ENCODE measurements at places on chromosomes 11 and 22. TPM values are rescaled to one million over a fixed set of nuclear protein-coding genes. Genes with fewer than 3 reads are reported as not detected.
A peak's percentile ranks its signal among the peaks of the same experiment; 100 is the strongest.

The LPXN gene
- 10.0 TPM for total RNA-seq

The GLYATL1 gene
- total RNA-seq = 0.72 TPM

The MMP12 gene
- total RNA-seq = 11.7 TPM

The FZD4 gene
- 4.3 TPM for total RNA-seq

The APOA4 gene
- total RNA-seq = not detected

The KRTAP5-1 gene
- total RNA-seq = not detected

The FOLR1 gene
- 0.59 TPM for total RNA-seq

The TTC28 gene
- total RNA-seq = 6.6 TPM

The TSSC4 gene
- total RNA-seq = 59.0 TPM

The RASSF10 gene
- total RNA-seq = 4.7 TPM

The FAT3 gene
- 0.96 TPM for total RNA-seq

The GAS2L1 gene
- 41.1 TPM for total RNA-seq

The MAP6 gene
- 2.6 TPM for total RNA-seq

The C11orf87 gene
- total RNA-seq = not detected

The OR4A16 gene
- not detected for total RNA-seq

DNA sequence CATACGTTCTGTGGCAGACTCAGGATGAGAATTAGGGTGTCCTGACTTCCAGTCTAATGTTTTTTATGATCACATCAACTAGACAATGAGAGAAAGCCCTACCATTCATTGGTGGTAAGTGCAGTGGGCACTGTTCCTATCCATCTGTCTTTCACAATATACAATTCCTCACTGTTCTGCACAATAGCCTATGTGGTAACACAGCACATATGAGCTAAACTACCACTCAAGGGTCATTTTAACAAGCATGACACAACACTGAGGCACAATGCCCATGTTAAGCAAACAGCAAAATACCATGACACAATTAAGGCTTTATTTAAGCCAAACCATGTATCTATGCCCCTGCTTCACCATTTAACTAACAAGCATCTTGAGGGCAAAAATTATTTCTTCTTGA lies 52.3 kb downstream of the SIK3 start:
- no peak for DNase-seq

DNA sequence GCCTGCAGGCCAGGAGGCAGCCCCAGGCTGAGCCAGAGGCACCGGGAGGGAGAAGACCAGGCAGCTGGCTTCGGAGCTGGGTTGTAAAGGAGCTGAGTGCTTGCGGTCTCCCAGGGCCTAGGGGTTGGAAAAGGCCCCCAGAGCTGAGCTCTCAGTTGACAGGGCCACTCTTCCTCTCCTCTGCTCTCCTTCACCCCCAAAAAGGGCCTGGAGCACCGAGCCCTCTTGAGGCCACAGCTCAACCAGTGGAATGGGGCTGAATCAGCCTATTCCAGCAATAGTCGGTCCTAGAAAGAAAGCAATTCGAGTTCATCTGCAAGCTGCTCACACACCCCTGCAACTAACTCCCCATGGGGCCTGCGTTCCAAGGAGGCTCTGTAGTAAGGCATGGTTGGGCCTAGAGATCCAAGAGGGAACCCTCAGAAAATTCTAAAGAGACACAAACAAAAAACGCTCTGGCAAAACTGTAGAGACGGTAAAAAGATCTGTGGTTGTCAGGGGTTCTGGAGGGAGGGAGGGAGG lies 205.0 kb downstream of the BUD13 start:
- no peak for DNase-seq

GRCh38 chr11:22115470-22116029 lies 77.3 kb upstream of the ANO5 start:
- DNase-seq = no peak

- DNase-seq = no peak
Observed at GRCh38 chr22:45884201-45885062, 92.5 kb downstream of the WNT7B start.

DNA sequence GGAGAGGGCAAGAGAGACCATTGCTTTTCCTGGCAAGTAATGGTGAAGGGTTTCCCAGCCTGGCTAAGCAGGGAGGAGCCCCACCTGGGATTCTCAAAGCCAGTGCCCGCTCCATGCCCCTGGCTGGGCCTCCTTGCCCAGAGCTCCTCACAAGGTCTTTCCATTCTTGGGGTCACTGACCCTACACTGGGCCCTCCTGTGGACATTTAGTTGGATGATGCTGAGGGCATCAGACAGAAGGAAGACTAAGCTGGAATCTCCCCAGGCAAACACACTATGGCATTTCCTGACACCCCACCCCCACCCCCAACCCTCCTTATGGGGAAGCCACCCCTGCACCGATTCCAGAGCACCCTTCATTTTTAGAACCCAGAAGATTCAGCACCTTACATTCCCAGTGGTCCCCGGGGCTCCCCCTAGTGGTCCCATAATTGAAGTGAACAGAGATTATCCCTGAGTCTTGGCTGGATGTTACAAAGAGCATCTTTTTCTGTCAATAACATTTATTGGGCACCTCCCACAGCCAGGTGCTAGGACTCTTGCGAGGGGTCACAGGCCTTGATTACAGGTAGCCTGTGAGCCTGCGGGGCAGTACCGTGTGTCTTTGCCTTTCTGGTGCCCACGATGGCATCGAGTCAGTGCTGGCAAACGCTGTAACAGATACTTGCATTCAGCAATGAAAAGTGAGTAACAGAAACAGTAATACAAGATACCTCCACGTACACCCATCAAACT lies 548.5 kb downstream of the BUD13 start:
- DNase-seq = peak; percentile 67

DNA sequence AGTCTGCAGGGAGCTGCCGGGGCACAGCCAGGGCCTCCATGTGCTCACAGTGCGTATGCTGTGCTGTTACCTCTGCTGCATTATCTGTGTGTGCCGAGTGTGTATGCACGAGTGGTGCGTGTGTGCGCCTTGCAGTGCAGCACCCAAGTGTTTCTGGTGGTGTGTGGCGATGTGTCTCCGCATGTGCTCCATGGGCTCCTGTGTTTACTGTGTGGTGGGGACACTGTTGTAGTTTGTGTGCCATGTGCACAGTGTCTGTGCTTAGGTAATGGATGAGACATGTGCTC lies 31.4 kb downstream of the KCNC1 start:
- no peak for DNase-seq

- DNase-seq = no peak
Observed at GRCh38 chr11:61691380-61692156, 11.4 kb downstream of the DAGLA start.

DNA sequence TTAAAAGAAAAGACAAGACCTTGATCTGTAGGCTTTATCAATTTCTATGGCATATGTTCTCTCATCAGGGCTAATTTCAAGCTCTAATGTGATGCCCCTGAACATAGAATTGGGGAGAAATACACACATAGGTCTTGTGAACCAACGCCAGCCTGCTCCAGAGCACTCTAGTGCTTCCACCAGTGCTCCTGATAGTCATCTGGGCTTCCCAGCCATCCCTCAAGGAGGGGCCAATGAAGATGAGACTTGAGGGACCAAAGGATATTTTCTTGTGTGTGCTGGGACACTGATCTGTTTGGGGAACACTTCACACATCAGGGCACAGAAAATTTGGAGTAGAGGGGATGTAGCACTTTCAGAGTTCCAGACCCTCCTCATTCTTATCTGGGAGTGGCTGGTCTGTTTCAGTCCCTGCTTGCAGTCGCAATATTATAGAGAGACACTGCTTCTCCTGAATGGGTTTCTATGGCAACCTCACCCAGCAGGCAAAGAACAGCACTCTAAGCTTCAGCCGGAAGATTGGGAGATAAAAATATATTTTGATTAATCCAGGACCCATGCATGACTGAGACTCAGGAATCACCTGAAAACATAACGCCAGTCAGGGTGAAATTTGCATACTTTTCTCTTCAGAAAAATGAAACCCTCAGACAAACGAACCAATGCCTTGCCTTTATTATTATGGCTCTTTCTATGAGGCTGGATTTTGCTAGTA lies 28.4 kb upstream of the SCN3B start:
- no peak for DNase-seq

- no peak for DNase-seq
Observed at GRCh38 chr22:36926309-36926708, 12.9 kb downstream of the CSF2RB start.

- DNase-seq = peak; percentile 65
Observed at GRCh38 chr11:61682093-61682732, 2.0 kb downstream of the DAGLA start.

- no peak for DNase-seq
Observed at GRCh38 chr22:29299136-29299900, 7.1 kb upstream of the GAS2L1 start.

GRCh38 chr11:88655656-88656055 lies 318.1 kb upstream of the CTSC start:
- DNase-seq = no peak

DNA sequence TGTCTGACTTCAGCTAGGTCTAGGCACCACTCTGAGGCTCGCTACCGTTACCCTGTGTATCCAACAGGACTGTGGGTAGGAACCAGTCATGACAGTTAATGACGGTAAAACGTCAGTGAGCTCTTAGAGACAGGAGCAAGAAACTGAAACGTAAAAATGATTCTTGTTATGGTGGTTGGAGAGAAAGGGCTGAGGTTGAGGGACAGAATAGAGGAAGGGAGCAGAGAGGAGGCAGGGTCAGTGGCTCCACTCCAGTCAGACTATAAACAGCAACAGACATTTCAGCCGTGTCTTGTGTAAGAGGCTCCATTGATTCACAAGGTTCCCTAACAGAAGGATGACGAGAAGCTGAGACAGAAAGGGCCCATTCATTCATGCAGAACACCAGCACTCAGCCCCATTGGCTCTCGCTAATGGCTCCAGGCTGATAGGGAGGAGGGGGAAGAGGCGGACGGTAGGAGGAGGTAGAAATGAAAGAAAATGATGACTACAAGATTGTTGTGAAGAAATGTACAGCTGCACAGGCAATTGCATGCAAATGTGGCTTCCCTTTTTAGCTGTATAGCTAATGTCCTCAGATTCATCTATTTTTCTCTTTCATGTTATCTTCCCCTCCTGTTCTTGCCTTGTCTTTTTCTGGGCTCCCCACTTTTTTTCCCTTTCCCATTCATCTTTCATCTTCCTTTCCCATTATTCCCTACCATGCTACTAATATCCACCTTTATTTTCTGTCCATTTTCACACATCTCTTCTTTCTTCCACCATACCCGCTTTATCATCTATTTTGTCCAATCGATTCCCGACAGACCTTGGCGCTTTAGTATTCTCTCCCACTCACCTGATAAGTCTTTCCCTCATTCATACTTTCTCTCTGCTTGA lies 34.3 kb downstream of the ETS1 start:
- no peak for DNase-seq

- DNase-seq = no peak
Observed at GRCh38 chr11:4546878-4547277, 1.9 kb downstream of the OR52M1 start.

GRCh38 chr22:19965771-19966709 lies 24.4 kb upstream of the TXNRD2 start:
- DNase-seq = no peak

DNA sequence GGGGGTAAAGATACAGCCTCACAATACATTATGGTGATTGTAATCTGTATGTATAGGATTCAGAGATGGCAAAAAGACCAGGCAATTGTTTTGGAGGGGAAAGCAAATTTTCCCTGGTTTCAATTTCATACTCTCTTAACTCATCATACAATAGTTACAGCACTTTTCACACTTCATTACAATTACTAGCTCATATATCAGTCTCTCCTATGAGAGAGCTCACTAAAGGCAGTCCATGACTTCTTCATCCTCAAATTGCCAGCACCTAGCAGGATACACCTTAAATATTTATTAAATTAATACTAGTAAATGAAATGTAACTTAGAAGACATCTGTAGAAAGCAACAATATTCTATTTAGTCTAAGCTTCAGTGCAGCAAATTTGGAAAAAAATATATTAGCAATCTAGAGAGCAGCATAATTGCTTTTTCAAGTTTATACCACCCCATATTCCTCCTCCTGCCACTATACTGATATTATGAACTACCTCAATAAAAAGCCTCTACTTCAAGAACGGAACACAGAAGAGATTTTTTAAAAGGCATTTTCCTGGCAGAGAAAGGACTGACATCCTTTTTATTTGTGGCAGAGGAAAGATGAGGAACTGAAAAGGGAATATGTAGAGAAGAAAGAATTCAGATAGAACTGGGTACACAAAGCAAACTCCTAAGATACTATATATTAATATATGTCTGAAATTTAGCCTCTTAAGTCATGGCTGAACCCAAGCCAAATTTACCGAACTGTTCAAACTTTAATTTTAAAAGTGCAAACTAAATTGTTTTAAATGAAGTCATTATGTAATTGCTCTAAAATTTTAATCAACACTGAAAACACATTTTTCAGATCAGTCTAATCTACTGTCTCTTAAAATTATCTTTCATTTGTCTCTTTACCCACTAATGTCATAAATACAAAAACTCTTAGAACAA lies 27.7 kb downstream of the PICALM start:
- DNase-seq = no peak

DNA sequence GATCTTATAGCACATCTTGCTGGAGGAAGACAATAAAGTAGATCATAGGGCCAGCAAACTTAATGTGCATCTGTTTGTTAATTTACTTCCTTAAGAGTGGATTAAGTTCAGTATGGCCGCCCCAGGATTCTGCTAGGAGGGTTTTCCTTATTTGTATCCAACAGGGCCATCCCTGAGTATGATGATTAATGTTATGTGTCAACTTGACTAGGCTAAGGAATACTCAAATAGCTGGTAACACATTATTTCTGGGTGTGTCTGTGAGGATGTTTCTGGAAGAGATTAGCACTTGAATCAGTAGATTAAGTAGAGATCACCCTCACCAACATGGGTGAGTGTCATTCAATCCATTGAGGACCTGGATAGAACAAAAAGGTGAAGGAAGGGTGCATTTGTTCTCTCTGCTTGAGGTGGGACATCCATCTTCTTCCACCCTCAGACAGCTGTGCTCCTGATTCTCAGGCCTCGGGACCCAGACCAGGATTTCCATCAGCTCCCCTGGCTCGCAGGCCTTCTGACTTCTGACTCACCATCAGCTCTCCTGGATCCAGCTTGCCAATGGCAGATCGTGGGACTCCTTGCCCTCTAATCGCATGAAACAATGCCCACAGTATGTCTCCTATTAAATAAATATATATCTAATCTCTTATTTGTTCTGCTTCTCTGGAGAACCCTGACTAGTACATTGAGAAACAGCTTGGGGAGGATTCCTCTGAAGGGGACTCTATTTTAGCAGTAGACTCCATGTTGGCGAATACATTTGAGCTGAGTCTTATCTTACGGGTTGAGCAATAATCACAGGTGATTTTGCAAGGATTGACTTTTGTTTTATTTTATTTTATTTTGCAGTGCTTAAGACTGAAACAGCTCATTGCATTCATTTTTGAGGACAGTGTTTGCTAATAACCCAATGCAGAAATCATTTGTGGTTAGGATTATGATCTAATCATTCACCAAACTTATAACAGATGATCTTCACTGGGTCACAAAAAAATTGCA lies 9.0 kb upstream of the ZBTB44 start:
- DNase-seq = no peak

DNA sequence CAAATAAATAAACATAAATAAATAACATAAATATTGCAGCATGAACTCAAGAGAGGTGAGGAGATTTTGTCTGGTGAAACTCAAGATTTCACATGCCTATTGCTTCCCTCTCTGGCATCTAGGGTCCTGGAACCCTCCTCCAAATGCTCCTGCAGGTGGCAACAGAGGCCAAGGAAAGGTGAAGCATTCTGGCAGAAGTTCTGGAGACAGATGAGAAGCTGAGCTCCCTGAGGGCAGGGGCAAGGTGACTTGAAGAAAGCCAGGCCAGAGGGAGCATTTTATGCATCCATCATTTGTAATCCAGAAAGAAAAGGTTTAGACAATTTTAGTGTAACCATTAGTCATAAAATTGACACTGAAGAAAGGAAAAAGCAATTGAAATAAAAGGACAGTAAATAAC lies 64.9 kb downstream of the ENDOD1 start:
- peak; percentile 53 for DNase-seq

All from colonic mucosa (tissue), 4 donors.